ENCODE measurements at places on chromosomes 3 and 15.

DNA sequence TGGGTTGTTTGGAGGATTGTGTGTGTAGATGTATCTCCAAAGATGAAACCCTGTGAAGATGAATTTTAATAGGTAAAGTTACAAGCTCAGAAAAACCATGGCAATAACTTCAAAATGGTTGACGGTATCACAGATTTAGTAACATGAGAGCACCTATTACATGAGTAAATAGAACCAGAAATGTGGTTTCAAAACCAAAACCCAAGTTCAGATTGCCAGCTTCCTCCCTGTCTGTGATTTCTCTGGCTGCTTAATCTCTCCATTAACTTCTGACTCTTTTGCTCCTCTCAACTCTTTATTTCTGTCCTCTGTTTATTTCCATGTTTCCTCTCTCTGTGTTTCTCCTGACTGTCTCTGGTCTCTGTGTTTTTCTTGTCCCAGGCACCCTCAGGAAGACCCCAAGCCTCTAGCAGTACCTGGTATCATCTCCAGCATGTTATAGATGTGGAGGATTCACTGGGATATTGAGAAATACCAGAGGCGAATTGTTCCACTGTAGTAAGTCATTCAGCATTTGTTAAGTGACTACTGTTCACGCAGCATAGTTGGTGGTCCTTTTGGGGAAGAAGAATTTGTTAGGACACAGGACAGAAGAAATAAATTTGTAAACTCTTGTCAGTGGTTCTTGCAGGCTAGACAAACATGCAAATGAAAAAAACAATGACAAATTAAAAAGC is 138.8 kb downstream of the BBX start:
- no peak for ATAC-seq

- no peak for ATAC-seq
Observed at GRCh38 chr3:148601766-148602685, 95.7 kb upstream of the AGTR1 start.

- ATAC-seq = peak; percentile 14
Observed at GRCh38 chr15:28099555-28100140, 533 bp upstream of the OCA2 start.

GRCh38 chr3:72517921-72518424 is 330.3 kb downstream of the SHQ1 start:
- no peak for ATAC-seq

GRCh38 chr3:75171630-75172230 is 492.4 kb upstream of the FRG2C start:
- no peak for ATAC-seq

GRCh38 chr3:188796122-188796631 is 375.6 kb upstream of the TPRG1 start:
- no peak for ATAC-seq

GRCh38 chr3:190414297-190414696 is 26.3 kb downstream of the CLDN16 start:
- no peak for ATAC-seq

DNA sequence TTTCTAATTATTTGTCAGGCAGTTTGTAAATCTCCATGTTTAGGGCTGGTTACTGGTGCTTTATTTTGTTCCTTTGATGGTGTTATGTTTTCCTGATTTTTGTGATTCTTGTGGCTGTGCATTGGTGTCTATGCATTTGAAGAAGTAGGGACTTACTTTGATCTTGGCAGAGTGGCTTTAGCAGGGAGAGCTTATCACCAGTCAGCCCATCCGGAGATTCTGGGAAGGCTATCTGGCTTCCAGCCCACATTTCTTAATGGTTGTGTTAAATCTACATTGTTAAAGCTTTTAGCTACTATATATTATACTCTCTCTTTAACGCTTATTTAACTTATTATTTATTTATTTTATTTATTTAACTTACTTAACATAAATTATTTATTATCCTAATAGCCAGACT is 35.1 kb downstream of the FBXL2 start:
- no peak for ATAC-seq

- peak; percentile 89 for ATAC-seq
Observed at GRCh38 chr3:9153904-9154619, 95.4 kb downstream of the SRGAP3 start.

- ATAC-seq = no peak
Observed at GRCh38 chr3:170773682-170774425, 96.1 kb downstream of the RPL22L1 start.

DNA sequence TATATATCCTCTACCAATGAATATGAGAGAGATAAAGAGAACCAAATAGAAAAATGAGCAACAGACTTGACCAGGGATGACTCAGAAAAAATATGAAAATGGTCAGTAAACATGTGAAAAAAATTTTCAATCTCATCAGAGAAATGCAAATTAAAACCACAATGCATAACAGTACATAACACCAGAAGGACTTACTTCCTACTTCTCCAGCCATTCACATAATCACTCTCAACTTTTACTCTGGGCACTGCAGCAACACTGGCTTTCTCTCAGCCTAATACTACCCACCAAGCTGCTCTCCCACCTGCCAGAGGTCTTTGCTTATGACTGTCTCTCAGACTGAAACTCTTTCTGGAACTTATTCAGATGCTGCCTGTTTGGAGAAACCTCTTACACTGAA is 49.4 kb downstream of the DPH6 start:
- ATAC-seq = no peak

DNA sequence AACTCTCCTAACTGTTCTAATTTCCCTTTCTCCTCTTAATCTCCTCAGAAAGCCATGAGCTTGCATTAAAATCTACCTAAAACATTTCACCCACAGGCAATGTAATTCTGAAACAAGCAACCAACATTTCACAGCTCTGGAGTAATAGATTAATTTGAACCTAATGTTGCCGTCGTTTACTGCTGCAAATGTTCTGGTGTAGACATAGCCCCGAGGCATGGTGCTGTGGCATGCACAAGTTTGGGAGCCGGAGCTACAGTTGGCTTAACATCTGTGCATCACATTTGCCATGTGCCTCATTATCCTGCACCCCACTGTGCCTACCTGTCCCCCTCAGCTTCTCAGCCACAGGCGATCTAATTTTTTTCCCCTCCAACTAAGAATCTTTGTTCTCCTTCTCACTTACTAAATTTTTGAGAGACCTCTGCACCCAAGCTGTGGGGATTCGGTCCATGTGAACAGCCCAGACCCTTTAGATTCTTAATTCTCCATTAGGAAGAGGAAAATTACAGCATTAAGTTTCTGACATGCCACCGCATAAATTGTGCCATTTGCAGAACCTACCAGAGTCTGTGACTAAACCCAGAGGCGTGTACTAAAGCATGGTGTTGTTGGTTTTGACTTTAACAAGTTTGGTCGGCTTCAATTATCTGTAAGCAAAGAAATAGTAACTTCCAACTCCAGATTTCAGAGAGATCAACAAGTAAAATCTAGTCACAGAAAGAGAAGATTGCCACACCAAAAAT is 419.2 kb downstream of the MECOM start:
- ATAC-seq = no peak

- no peak for ATAC-seq
Observed at GRCh38 chr3:63179862-63180522, 98.1 kb upstream of the SYNPR start.

GRCh38 chr15:59524331-59524731 is 86.3 kb downstream of the FAM81A start:
- ATAC-seq = no peak

GRCh38 chr3:194000712-194001111 is 135.2 kb upstream of the HES1 start:
- ATAC-seq = no peak

GRCh38 chr3:160128056-160128455 is 97.2 kb upstream of the C3orf80 start:
- no peak for ATAC-seq

- no peak for ATAC-seq
Observed at GRCh38 chr3:113141543-113141942, 69.8 kb upstream of the BOC start.

DNA sequence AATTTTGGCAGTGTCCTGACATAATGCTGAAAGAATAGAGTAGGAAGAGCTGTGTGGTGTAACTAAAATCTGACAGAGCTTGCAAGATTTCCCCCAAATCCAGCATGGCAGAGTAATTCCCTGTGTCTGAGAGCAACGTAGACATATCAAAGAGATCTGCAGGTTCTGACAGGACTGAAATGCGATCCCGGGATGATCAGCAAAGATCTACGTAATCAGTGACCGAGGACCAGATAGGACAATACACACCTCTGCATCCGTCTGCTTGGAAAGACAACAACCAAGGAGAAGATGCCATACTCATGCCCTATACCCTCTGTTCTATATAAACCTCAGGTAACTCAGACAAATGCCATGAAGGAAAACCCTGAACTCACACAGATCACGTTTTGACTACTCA is 26.6 kb upstream of the SYNPR start:
- ATAC-seq = no peak

DNA sequence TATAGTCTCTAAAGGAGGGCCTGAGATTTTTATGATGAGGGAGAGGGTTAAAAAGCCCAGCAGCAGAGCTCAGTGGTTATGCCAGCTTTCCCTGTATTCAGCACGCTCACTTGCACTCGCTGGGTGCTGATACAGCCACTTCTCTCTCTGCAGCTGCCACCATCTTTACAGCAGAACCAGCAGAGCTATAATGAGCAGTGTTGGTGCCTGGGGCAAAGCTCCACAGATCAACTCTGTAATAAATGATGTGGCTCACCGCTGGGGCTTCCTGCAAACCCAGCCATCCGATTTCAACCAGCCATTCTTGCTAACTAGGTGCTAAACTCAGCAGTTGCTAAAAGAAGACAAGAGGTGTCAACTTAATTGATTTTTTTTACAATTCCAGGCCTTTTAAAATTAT is 48.0 kb downstream of the ARNT2 start:
- ATAC-seq = no peak

GRCh38 chr3:53994986-53995603 is 103.4 kb upstream of the SELENOK start:
- peak; percentile 51 for ATAC-seq

DNA sequence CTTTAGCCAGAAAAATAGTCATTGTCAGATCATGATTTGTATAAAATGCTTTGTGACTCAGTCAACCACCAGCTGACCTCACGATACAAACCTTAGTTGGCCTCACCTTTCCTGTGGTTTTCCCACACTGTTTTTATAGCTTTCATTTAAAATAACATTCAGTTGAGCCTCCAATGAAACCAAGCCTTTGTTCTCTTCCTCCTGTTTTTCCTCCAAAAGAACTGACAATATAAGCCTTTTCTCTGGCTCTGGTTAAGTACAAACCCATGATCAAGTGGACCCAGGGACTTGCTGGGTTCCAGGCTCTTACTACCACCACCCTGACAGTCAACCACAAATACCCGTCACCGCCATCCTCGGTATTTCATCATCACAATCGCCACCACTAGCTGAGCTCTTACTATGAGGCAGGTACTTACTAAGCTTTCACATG is 81.7 kb downstream of the TAMM41 start:
- no peak for ATAC-seq

- ATAC-seq = peak; percentile 44
Observed at GRCh38 chr3:126522363-126522788, 1.6 kb upstream of the CHST13 start.

- peak; percentile 95 for ATAC-seq
Observed at GRCh38 chr3:32913790-32914446, 37.5 kb upstream of the CCR4 start.

DNA sequence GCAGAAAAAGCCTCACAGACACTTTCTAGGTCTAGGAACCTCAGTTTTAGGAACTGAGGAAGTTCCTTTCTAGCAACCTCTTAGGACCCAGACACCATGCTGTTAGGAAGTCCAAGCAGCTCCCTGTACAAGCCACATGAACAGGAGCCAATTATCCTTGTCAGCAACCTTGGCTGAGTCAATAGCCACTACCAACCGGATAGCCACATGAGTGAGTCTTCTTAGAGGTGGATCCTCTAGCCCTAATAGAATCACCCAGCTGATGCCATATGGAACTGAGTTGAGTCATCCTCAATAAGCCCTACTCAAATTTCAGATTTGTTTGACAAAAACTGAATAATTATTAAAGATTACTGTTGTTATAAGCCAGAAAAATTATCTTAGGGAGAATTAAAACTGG is 256.2 kb downstream of the NLGN1 start:
- ATAC-seq = no peak

DNA sequence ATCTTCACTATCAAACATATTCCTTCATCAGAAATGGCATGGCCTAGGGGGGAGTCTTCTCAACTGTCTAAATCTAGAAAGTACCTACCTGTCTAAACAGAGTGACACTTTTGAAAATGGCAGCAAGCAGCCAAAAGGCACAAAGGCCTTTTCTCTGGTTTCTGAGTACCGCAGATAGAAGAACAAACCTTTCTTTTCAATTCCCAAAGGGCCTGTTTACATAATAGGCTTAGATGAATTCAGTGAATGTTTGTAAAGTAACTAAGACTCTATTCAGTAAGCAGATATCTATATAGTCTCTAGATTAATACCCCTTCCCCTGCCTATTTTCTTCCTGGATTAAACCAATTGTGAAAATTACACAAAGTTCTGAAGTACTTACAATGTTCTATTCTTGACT is 7.1 kb downstream of the MYEF2 start:
- no peak for ATAC-seq

- no peak for ATAC-seq
Observed at GRCh38 chr3:42667523-42668412, 14.3 kb downstream of the ZBTB47 start.

DNA sequence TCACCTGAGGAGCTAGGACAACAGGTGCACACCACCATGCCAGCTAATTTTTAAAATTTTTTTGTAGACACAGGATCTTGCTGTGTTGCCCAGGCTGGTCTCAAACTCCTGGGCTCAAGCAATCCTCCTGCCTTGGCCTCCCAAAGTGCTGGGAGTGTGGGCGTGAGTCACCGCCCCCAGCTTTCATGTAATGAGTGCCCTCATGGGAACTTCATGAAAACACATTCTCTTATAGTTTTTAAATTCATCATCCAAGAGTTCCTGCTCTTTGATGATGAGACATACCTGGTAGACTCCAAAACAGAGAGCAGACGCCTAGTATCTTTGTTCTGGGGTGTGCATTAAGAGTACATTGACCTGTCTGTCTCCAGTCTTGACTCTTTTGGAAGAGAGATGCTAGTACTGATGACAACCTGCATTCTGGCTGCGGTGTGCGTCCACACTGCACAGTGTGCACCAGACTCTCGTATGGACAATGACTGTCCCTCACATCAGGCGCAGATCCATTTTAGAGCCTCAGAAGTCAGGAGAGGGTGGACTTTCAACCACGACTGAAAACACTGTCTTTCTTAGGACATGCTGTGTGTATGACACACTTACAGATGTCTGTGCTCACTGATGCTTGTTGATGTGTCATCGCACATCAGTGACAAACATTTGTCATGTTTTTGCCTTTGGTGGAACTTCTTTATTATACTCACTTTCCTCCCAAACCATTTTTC is 2.0 kb downstream of the NRROS start:
- no peak for ATAC-seq

GRCh38 chr15:38853608-38854007 is 289.0 kb upstream of the RASGRP1 start:
- no peak for ATAC-seq

- no peak for ATAC-seq
Observed at GRCh38 chr3:156802821-156803606, 23.1 kb upstream of the LEKR1 start.

Data from gastroesophageal sphincter (tissue), 4 donors.